Stimulated activated naive B cell treated with anti-CD40 and anti-IgM and Interleukin-4, amounts not matched to agents 10 μg/mL and 1 μg/mL and 100 μg/mL, for 72 hours (primary cell): ENCODE measurements at places on chromosomes 5 and 9.
A peak's percentile ranks its signal among the peaks of the same experiment; 100 is the strongest.

- DNase-seq: no peak
These were observed 28.2 kb downstream of the ITGA2 start for GRCh38 chr5:53017383-53017782.

GRCh38 chr9:130298662-130299279, 33.2 kb downstream of the HMCN2 start:
- no peak for DNase-seq

DNA sequence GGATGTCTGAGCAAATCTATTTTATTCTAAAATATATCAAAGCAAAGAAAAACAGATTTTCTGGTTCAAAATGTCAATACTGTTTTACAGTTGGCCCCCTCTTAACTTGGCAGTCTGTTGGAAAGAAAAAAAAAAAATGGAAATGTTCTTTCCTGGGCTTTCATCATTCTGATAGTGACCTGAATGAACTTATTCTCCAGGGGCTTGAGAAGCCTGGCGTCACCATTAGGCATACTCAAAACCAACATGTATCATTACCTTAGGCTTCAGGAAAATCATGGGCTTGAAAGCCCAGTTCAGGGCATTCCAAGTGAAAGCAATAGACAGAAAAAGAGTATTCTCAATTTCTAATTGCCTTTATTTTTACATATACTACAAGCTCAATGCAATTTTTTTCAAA, 283.7 kb upstream of the PUM3 start:
- DNase-seq: no peak

DNA sequence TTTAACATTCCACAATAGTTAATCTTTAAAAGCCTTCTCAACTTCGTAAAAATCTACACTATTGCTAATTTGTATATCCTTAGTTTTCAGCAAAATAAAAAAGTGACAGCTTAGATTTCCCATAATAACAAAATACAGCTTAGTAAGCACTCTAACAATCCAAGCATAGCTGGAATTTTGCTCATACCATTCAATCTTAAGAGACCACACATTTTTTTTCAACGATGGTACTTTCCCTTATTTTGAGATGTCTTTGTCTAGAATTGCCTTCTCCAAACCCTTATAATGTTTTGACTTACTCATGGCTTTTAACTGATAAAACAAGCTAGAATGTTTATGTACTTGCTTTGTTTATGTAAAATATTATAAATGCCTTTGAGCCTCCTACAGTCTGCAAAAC, 65.6 kb downstream of the HOMER1 start:
- no peak for DNase-seq

DNA sequence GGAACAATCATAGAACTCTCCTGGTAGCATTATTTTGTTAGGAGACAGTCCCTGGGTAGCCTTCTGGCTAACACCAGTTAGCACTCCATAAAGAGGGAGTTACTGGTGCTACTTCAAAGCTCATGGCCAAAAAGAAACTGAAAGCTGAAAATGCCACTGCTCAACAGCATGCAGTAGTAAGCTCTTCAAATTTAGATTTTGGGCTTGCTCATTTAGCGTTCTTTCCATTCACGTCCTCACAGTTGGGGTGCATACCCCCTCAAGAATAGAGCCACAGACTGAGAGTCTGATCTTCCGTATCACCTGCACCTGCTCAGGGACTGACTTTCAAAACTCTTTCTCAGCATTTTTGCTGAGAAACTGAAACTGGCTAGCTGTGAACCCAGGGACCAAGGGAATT, 24.7 kb downstream of the NTRK2 start:
- no peak for DNase-seq

DNA sequence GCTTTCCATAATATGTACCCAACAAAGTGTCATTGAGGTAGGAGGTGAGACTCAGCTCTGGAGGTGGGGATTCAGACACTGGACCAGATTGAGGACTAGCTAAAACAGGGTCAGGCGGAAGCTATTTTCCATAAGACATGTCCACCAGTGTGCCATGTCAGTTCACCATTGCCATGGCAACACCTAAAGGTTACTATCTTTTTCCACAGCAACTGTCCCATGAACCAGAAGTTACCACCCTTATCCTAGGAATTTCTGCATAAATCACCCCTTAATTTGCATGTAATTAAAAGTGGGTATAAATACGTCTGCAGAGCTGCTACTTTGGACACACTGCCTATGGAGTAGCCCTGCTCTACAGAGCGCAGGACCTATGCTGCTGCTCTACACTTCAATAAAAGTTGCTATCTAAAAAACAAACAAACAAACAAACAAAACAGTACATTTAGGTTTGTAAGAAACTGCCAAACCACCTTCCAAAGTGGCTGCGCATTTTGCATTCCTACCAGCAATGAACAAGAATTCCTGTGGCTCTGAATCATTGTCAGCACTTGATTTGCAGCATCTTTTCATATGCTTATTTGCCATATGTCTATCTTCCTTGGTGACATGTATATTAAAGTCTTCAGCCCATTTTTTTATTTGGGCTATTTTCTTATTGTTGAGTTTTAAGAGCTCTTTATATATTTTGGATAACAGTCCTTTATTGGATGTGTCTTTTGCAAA, 18.0 kb upstream of the TRIM32 start:
- no peak for DNase-seq

DNA sequence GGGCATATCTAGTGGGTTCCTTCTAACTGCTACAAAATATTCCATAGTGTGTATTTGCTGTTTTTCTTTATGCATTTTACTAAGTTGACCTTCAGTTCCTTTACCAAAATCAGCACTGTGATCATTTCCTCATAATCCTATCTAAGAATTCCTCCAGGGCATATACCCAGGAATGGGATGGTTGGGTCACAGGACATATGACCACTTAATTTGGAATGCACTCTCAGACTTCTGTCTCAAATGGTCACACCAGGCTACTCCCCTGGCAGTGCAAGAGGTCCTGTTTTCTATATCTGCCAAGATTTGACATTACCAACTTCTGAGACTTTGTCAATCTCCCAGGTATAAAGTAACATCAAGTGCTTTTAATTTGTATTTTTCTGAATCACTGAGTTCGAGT, 63.9 kb downstream of the ADAMTS12 start:
- DNase-seq: no peak

GRCh38 chr5:92887254-92887653, 693.8 kb downstream of the NR2F1-AS1 start:
- DNase-seq: no peak

DNA sequence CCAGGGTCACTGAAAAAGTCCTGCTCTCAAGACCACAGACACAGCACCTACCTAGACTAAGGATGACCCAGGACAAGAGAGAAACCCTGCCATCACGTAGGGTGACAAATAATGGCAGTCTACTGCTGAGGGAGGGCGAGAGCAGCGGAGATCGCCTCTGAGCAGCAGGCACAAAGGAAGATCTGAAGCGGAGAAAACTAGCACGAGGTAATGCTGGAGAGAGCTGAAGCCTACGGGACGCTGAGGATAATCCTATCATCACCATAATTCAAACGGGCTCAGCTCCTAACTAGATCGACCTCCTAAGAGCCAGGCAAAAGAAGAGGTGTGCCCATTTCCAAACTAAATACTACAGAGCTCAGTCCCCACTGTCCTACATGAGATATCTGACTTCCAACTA, 41.3 kb downstream of the FBXO10 start:
- no peak for DNase-seq

- no peak for DNase-seq
These were observed 470.2 kb downstream of the TMEM232 start for GRCh38 chr5:110256298-110256697.

DNA sequence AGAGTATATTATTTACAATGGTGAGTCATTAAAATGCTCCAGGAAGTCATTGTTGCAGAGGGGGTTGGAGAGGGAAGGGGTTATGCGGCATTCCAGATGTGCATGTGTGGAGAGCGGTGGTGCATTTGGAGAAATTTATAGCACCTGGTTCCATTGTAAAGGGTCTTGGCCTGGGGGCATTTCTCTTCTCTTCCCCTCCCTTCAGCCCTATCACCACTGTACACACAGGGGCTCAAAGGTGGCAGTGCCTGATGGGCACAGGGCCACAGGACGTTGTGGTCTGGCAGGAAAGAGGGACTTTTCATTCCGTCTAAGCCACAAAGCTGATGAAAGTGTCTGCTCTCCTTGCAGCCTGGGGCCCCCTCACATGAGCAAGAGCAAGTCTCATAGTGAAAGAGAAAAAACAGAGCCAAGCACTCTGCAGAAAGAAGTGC, 442.4 kb upstream of the ZNF462 start:
- DNase-seq: peak; percentile 1
